Mammary epithelial cell (primary cell): ENCODE measurements at places on chromosomes 16 and 17. TPM values are rescaled to one million over a fixed set of nuclear protein-coding genes. Genes with fewer than 3 reads are reported as not detected.

Gene USP36
- 80.8 and 107 TPM in 2 replicates for total RNA-seq

DNA sequence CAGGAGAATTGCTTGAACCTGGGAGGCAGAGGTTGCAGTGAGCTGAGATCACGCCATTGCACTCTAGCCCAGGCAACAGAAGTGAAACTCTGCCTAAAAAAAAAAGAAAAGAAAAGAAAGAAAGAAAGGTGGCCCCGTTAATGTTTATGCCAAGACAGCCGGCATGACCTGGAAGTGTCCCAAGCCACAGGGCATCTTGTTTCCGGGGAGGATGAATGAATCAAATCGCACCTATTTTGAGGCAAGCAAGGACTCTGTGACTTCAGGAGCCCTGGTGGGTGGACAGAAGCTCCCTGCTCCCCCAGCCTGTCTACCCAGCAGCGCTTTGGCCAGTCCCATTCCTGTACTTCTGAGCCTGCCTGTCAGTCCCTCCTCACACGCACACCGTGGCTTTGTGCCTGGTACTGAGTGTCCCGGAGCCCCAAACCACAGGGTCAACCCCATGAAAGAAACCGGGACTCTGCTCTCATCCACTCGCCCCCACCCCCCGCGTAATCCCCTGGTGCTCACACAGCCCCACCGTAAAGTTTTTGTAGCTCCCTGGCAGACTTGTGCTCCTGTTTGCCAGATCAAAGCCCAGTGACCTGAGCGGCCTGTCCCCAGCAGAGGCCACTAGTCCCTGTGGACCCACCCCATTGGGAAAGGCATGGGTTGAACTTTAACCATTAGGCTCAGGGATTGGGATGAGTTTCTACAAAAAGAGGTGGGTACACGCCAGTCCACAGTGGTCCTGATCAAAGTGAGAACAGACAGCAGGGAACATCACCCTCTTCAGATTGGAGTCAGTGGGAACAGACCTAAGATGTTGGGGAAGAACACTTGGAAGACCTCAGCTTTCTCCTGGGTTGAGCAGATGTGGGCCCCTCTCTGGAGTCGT is 19.3 kb downstream of the CD2BP2 start:
- peak; percentile 58 for DNase-seq

DNA sequence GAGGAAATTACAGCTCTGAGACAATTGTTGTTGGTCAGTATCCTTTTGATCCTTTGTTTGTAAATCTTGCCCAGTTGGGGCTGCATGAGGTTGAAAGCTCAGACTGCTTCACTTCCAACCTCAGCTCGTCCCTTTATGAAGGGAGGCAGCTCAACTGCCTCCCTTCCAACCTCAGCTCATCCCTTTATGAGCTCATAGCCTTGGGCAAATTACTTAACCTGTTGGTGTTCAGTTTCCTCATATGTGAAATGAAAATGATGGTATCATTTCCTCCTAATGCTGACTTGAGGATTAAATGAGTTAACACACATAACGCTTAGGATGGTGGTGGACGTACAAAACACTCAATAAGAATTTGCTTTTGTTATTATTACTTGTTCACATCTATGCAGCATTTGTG is 265.1 kb downstream of the CDH13 start:
- DNase-seq = peak; percentile 12

Gene HP
- not detected in 2 replicates for total RNA-seq

Gene CHCT1
- not detected in 2 replicates for total RNA-seq

Gene HEXIM1
- 20.5 TPM for total RNA-seq

Gene GPR179
- total RNA-seq = 0.11 TPM in 1 of 2 replicates, not detected in the other

DNA sequence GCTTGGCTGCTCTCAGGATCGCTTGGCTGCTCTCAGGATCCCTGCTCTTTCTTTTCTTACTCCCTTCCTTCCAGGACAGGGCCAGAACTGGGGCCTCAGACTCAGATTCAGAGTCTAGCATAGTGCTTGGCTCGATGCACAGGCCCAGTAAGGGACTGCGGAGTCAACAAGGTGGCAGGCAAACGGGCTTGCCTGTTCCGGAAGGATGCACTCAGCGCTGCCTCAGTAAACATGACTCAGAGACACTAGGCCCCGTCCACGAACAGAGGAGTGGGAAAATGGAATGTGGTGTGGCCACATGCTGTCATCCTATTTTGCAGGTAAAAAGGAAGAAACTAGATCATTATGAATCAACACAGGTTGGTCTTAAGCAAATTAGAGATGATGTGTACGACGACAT is 9.8 kb downstream of the SPHK1 start:
- DNase-seq = peak; percentile 48

Gene KRT17
- total RNA-seq = 10,365 and 14,629 TPM in 2 replicates

Gene KRTAP4-7
- total RNA-seq = not detected in 2 replicates

- DNase-seq = no peak
These were observed 32.5 kb downstream of the CD300LF start for GRCh38 chr17:74680213-74680612.

DNA sequence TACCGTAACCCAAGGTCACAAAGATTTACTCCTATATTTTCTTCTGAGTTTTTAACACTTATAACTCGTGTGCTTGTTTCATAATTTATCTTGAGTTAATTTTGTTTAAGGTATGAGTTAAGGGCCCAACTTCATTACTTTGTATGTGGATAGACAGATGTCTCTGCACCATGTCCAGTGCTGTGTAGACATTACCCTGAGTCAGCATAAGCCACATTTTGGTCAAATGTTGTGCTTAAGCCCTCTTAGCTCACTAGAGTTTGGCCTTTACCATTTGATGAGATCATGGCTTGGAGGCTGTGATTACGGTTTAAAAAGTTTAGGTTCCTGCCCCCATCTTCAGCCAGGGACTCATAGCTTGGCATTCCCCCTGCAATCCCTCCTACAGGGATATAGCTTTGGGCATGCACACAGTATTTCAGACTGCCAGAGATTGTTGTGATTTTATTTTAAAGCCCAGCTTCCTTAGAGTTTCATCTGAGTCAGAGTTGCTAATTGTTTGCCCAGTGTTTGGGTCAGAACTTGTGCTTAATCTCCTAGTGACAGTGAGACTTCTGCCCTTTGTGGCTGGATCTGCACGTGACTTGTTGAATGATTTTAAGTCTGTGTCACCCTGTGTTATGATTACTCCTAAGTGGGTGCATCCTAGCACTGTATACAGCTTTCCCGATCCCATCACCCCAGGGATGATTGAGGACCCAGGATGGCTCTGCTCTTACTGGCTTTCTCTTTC is 393.1 kb downstream of the CNTNAP4 start:
- DNase-seq = no peak

Gene LGALS9B
- total RNA-seq = not detected

- DNase-seq = no peak
These were observed 72.3 kb upstream of the NACA2 start for GRCh38 chr17:61663310-61663709.

- DNase-seq = no peak
These were observed 538.9 kb downstream of the WWOX start for GRCh38 chr16:78638371-78638770.

DNA sequence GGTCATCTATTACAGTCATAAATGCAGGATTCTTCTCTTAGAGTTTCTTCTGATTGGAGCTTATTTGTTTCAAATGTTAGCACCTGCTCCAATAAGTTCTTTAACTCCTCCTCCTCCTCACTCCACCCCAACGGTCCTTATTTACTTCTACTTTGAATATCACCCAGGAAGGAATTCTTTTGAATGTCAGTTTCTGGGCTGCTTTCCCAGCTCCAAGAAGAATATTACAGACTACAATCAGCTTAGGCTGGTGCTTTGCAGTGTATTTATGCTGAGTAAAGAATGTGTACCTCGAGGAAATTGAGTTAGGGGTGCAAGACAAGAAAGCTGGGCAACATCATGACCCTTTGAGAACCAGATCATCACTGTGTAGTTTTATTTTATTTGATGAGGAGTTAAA is 30.8 kb downstream of the MAP3K3 start:
- no peak for DNase-seq

GRCh38 chr16:68287276-68288251 is 23.2 kb downstream of the SLC7A6OS start:
- peak; percentile 80 for DNase-seq

- DNase-seq = no peak
These were observed 8.9 kb upstream of the ULK2 start for GRCh38 chr17:19876529-19877161.

Gene GNG13
- not detected in 2 replicates for total RNA-seq

- DNase-seq = no peak
These were observed 27.5 kb downstream of the GGA2 start for GRCh38 chr16:23482778-23483177.

DNA sequence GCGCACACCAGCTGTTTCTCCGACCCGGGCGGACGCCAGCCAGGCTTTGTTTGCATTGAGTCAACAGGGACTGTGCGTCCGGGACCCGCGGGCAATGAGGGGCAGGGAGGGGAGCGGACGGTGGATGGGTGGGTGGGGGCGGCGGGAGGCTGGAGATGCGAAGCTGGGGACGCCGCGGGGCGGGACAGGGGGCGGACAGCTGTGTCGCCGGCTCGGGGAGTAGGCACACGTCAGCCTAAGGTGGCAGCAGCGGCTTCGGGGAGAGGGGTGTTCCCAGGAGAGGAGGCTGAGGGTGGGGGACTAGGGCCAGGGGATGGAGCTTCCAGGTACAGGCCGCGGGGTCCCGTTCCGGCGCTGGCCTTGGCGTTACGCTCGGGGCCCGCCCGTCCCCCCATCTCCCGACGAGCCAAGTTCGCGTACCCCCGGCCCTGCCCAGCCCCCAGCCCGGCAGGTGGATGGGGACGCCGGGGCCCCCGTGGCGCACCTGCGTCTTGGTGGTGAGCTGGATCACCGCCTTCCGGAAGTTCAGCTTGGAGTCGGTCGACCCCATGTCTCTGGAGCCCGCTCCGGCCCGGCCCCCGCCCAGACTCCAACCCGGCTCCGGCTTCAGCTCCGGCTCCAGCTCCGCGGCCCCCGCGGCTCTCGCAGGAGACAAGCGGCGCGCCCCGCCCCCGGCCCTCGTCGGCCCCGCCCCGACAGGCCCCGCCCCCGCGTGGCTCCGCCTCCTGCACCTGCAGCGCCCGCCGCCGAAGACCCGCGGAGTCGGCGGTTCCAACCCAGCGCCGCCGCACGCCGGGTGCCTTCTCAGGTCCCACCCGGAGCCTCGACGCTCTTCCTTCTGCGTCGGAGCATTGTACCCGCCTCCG is at the start of gene HID1:
Gene HID1 (minus strand): TSS at position 653 of the 866 bp plus-strand sequence. CDS start 103 bp downstream, at position 550.
- no peak for DNase-seq

Gene IGSF6
- total RNA-seq = not detected in 2 replicates

Gene MT3
- not detected in 2 replicates for total RNA-seq

- DNase-seq = no peak
These were observed 1.7 kb downstream of the NME3 start for GRCh38 chr16:1769402-1770300.

Gene NPIPA3
- total RNA-seq = 0.67 TPM

DNA sequence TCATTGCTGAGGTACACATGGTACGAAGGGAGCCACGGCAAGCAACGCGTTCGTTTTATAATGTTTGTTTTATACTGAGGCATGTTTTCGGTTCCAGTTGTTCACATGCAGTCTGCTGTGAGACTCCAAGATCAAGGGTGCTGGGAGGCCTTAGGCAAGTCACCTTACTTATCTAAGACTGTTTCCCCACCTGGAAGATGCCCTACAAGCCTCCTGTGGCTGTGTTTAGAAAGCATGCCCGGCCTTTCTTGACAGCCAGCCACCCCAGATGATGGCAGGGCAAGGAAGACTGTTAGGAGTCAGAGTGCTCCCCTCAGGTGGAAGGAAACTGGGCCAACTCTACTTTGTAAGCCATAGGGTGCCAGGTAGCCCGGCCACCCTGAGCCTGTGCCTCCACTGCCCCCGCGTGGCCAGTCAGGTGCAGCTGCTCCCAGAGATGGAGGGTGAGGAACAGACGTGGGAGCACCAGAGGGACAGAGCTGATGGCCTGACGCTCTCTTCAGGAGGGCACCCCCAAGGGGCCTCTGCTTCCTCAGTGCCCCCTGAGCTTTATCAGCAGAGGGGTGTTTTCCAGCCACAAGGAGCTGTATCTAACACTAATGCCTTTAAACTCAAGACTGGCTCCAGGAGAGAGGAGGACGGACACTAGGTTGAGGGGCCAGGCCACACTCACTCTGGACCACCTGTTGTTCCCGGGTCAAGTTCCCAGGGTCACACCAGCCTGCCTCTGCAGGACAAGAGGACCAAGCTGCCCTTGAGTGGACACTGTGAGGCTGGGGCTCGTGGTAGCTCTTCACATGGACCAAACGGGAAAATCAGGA is 5.4 kb downstream of the NAT9 start:
- DNase-seq = peak; percentile 51
